HT-29 (cell line): ENCODE measurements at places on chromosomes 5 and 9.

GRCh38 chr5:430214-430925 lies 12.6 kb upstream of the EXOC3 start:
- DNase-seq: no peak

- no peak for DNase-seq
These were observed 344.5 kb downstream of the ACTL7B start for GRCh38 chr9:108511307-108511706.

GRCh38 chr9:113621309-113621791 lies 157.8 kb downstream of the RGS3 start:
- no peak for DNase-seq

DNA sequence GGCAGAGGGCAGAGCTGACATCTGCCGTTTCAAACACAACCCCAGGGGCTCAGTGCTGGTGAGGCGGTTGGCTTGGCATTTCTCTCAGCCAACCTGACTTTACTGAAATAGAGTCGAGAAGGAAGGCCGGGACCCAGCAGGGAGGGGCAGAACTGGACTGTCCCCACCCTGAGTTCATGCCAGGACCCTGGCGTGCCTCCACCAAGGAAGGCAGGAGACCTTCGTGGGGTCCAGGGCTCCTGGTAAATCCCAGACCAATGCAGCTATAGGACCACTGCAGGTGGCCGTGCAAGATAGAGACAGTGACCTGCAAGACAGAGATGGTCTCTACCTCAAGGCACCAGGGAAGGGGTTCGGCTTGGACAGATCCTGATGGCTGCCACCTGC lies 132.9 kb downstream of the ROR2 start:
- no peak for DNase-seq

- no peak for DNase-seq
These were observed 22.0 kb downstream of the GNG10 start for GRCh38 chr9:111683392-111683791.

- no peak for DNase-seq
These were observed 103.3 kb upstream of the NFIB start for GRCh38 chr9:14417237-14417636.
